CD4-positive, alpha-beta T cell treated with Interleukin-10 for 1 hour (primary cell): ENCODE measurements at places on chromosomes 7 and 10.

DNA sequence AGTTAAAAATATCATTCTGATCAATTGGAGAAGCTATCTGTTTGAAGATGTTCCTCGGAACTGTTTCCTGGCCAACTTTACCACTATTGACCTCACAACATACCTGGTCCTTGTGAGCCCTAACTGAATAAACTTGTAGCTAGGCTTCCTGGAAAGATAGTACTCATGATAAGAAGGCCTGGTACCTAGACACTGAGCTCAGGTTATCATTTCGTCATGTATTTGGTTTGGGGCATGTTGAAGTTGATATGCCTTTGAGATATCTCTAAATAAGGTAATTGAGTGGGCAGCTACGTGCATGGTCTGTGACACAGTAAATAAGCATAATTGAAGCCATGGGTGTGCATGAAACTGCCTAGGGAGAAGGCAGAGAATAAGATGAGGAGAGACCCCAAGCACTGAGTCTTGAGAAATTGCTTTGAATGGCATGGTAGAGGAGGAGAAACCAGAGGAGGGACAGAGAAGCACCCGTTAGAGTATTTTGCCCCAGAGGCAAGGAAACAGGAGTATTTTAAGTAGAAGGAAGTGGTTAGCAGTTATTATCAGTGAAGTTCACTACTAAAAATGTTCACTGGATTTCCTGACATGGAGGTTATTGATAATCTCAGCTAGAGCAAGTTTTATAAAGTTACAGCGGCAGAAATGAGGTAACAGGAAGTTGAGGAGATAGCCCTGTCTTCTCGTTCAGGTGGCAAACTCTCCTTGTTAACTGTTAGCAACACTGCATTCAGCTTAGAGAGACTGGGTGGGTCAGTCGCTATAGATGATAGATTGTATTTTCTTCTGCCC, 55.6 kb downstream of the CC2D2B start:
- no peak for DNase-seq

GRCh38 chr10:48814933-48815332, 124.7 kb downstream of the LRRC18 start:
- DNase-seq: no peak

- DNase-seq: no peak
These were observed 28.9 kb upstream of the RBM20 start for GRCh38 chr10:110615057-110615747.

GRCh38 chr7:35646289-35647023, 48.5 kb downstream of the HERPUD2 start:
- DNase-seq: no peak

DNA sequence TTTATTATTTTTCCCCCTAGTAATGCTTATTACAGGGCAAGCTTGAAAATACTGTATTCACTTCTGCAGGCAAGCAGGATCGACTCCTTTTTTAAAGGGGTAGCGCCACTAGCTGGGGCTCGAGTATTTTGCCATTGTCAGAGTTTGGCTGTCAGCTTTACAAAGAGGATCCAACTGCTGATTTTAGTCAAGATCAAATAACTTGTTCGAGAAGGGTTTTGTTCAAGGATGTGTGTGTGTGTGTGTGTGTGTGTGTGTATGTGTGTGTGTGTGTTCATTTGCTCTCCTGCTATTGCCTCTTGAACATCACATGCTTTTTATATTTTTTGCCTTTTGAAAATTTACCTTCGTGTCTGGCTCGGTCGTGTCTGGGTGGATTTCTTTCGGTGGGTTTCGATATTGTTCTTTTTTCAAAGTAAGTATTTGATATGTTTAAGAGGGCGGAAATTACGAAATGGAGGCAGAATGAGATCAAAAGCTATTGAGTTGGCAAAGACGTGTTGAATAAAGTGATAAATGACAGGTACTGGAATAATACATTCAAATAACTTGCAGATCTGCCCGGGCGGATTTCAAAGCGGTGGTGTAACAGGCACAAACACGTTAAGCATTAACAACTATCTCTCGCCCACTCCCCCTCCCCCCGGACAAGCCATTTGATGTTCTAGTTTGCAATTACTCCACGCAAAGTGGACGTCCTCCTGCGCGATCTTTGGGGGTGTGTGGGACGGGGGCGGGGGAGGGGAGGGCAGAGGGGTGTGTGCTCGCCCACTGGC, 1.1 kb downstream of the ARID5B start:
- DNase-seq: peak; percentile 80

DNA sequence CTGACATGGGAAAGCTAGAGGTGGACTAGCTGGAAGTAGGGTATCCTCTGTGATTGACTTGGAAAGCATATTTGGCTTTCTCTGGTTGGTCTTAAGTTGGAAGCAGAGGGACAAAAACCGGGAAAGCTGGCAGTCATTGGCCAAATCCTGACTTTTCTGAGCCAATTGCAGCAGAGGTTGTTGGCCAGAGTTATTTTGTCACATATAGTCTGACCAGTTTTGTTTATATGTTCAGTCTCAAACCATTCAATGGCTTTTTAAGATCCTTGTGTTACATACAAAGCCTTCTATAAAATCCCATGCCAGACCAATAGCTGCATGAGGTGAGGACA, 6.3 kb downstream of the CFAP69 start:
- no peak for DNase-seq

GRCh38 chr10:78838141-78838657, 230.6 kb upstream of the ZMIZ1 start:
- DNase-seq: no peak

- DNase-seq: no peak
These were observed 92.7 kb downstream of the SEMA3D start for GRCh38 chr7:85094046-85094725.

DNA sequence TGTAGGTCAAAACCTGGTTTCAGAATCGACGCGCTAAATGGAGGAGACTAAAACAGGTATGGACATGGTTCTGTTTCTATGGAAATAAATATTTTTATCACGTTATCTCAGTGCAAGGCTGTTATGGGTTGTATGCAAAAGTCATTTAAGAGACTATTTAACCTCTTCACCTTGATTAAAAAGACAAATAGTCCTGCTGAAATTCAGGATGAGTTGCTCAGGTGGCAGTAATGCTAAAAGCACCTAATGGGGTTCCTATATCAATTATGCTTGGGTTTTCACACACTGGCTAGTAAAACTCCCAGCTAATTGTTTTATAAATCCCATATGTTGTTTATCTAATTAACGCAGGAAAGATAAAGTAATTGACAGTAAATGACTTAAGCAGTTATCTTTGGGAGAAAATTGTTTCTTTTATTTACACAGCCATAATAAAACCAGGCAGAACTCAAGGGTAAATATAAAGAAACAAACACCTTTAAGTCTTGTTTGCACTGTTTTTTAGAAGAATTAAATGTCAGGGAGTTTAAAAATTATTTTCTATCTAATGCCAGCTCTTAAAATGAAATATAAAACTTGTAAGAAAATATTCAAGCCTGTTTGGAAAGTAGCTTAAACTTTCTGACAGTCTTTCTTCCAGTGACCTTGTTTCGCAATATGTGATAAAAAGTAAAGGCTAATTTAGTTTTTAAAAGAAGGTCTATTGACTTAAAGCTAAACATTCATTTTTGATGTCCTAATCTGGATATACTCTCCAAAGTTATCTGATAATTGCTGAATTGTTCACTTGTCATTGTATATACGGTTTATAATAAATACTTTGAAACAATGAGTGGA, 3.2 kb downstream of the HHEX start:
- no peak for DNase-seq

- no peak for DNase-seq
These were observed 6.0 kb downstream of the CYREN start for GRCh38 chr7:135164357-135165061.

GRCh38 chr7:96016735-96017134, 244.4 kb downstream of the DYNC1I1 start:
- no peak for DNase-seq

GRCh38 chr10:59832506-59832905, 73.8 kb downstream of the CCDC6 start:
- no peak for DNase-seq

DNA sequence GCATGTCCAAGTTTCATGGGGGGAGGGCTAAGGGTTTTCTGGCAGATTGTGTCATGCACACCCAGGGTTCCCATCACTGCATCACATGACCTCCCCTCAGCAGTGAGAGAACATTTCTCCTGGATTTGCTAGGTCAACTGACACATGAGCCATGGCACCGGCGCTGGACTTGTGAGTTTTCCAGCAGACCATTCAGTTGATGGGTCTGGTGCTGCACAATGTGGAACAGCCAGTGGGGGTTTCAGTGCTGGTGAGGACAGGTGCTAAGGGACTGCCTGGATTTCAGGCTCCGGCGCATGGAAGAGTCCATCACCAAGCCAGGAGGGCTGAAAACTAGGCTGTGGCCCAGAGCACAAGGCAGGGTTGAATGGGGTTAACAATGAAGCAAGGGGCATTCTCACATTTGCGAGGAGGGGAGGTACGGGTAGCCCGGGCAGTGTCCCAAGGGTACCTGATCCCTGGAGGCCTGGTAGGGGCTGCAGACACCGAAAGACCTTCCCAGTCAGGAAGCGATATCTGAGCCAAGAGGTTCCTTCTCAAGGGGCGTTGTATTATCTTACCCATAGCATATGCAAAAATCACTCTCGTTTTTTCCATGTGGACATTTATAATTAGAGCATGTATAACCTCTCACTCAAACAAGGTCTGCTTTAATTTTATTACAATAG, 203.0 kb downstream of the TNS3 start:
- DNase-seq: no peak

DNA sequence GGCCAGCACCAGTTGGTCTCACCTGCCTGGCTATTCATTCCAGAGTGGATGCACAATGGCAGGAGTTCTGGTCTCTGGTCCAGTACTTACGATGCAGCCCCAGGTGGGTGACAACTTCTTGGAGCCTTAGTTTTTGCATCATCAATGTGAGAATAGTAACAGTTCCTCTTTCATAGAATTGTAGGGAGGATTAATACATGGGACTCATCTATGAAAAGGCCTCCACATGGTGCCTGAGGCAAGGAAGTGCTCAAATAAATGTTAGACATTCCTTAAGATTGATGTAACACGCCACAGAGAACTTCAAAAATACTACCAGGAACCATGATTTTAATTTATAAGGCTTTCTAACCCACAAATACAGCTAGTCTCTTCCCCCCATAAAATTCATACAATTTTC, 120.1 kb upstream of the CHST15 start:
- no peak for DNase-seq

- no peak for DNase-seq
These were observed 3.5 kb downstream of the LRRN3 start for GRCh38 chr7:111094419-111094818.

- DNase-seq: no peak
These were observed 68.9 kb upstream of the COL13A1 start for GRCh38 chr10:69732826-69733150.

DNA sequence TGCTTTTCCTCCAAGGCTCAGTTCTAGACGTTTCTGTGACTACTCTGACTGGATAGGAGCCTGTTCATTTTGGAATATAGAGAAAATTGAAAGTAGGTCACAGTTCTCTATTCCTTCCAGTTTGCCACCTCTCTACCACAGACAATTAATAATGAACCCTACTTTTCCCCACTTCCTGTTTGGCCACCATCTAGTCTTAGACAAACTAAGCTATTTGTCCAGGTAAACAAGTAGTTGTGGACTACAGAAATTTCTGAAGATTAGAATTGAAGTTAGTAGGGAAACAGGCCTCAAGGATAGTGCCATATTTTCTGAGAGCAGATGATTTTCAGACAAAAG, 87.0 kb downstream of the AUTS2 start:
- no peak for DNase-seq

DNA sequence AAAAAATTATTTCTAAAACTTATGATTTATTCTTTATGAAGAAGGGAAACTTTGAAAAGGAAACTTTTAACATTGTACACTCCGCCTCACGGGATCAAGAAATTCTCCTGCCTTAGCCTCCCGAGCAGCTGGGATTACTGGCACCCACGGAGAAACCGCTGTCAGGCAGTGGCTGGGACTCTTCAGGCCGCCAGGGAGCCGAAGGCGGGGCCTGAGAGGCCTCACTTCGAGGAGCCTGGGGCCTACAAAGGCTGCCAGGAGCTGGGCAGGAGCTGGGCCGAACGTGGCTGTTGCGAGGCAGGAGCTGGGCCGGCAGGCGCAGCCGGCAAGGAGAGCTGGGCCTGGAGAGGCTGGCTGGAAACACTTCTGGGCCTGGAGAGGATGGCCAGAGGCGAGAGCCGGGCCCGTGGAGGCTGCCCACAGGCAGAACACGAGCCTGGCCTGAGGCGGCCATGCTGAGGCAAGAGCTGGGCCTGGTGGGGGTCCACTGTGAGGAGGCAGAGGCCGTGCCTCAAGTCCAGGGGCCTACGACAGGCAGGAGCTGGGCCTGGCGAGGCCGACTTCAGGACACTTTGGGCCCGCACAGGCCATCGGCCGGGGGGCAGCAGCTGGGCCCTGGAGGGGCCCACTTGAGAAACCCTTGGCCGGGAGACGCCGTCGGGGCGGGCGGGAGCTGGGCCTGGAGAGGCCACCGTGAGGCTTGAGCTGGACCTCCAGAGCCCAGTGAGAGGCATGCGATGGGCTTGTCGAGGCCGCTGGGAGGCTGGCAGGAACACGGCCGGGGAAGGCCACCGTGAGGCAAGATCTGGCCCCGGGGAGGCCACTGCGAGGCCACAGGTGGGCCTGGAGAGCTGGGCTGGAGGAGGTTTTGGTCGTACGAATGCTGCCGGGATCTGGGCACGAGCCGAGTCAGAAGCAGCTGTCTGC, 23.7 kb downstream of the MDH2 start:
- no peak for DNase-seq

DNA sequence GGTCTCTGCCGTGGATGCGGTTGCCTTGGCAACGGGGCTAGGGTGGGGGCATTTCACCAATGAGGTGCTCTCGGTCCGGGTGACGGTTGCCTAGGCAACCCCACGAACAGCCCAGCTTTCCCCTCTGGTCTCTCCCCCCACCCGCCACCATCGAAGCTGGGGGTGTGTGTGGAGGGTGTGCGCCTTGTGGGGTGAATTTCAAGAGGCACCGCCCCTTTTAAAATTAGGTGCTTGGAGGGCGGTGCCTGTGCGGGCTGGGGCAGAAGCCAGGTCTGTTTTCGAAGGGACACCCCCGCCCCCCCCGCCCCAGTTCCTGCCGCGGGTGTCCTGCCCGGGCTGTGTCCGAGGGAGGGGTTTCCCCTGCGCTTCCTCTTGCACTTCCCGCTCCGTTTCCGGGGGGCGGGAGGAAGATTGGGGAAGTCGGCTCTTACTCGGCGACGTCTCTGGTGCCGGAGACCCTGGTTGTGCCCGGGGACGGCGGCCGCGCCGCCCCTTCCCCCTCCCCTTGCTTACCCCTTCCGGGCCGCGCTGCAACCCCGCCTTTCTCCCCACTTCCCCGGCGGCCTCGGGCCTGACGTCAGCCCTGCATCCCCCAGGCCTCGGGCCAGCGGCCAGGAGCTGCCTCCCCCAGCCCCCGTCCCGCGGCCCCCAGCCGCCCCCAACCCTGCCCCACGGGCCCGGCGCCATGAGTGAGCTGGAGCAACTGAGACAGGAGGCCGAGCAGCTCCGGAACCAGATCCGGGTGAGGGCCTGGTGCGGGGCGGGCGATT, 2.2 kb downstream of the GNB2 start:
- DNase-seq: peak; percentile 96

DNA sequence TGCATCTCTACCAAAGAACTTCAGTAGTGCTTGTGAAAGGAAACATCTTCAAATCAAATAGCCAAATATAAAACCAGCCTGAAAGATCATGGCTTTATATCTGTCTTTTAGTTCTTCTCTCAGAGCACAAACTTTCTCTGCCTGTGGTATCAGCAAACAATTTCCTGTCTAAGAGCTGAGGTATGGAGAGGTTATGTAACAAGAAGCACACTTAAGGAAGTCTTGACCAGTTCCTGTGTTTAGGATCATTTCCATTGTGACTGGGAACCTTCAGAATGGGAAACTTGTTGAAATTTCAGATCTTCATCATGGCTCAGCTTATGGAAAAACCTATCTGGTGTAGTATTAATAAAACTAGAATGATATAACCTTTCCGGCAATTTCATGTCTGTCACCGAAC, 148.8 kb downstream of the MBL2 start:
- no peak for DNase-seq
